ENCODE measurements at places on chromosomes 16 and 17.

- DNase-seq = no peak
Measured at GRCh38 chr16:12551946-12552345, 251.7 kb downstream of the CPPED1 start.

DNA sequence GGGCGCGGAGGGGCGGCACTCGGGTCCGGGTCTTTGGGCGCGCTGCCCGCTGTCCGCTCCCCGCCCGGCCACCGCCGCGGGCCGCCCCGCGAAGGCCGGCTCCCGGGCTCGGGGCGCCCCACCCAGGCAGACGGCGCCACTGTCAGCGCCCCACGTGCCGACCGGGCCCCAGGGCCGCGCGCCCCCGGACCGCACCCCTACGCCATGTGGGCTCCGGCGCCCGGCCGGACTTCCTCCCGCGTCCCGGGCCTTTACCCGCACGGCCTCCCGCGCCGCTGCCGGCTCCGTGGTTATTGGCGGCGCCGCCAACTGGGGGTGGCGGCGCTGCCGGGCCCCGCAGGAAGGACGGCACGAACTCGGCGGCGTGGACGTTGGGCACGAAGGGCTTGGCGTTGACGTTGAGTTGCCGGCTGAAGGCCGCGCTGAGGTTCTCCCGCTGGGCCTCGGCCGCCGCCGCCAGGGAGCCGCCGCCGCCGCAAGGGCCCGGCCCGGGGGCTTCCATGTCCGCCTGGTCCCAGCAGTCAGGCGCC is 577 bp downstream of the GSPT1 start:
- no peak for DNase-seq

- DNase-seq = no peak
Measured at GRCh38 chr16:2821487-2822157, 4.6 kb downstream of the PRSS21 start.

- no peak for DNase-seq
Measured at GRCh38 chr16:46947900-46948547, 25.4 kb downstream of the DNAJA2 start.

DNA sequence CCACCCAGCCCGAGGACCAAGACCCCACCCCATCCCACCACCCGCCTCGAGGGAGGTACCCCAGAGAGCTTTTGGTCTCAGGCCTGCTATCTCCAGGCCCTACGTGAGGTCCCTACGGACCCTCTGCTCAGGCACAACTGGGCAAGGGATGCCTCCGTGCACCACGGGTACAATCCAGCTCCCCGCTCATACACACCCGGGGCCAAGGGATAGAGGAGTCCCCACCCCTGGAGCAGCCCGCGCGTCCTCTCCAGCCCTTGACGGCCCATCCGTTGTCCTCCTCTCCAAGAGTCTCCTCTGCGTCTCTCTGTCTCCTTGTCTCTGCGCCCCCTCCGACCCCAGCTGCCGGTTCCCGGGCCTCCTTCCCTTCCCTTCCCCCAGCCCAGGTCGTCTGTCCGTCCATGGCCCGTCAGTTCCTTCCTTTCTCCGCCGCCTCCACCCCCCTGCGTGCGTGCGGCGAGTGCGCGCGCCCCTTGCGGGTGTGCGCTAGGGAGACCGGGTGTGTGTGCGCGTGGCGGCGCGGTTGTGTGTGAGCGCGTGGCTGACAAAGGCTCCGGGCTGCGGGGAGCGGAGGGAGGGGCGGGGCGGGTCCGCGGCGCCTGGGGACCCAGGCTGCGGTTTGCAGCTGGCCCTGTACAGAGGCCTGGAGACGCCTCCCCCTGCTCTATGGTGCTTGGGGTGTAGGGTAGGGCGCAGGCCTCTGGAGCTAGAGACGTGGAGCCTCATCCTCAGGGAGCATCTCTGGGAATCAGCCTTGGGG is 930 bp downstream of the SPNS2 start:
- no peak for DNase-seq

DNA sequence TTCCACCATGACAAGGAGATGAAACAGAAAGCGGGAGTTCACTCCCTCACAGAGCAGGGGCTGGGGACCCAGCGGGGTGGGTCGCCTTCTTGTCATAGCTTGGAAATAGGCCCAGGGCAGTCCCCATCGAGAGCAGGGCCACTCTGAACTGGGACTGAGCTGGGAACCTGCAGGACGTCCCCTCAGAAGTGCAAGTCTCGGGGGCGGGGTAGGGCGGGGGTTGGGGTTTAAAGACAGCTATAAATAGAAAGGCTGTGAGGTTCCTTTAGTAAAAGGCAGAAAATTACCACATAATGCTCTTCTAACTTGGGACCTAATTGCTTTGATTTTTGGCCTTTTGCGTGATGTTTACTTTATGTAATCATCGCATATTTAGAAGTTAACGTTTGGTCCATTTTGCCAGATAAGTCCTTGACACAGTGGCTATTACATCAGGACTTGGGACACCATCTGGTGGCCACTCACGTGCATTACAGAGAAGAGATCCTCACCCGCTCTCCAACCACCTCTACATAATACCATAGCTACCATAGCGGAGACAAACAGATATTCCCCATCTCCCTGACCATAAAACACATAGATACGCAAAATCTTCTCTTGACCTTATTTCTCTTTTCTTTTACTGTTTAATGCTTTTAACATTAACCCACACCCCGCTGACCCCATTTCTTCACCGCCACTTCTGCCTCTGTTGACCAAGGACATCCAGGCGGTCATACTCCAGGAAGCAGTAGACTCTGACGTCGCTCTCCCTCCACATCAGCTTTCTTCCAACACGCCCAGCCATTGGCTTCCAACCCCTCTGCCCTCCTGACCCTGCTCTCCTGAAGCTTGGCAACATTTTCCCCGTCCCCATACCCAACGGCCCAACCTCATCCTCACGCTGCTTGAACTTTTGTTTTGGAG is 27.5 kb upstream of the PIK3R6 start:
- DNase-seq = peak; percentile 19

GRCh38 chr17:4768298-4768697 is 3.4 kb upstream of the TM4SF5 start:
- DNase-seq = no peak

DNA sequence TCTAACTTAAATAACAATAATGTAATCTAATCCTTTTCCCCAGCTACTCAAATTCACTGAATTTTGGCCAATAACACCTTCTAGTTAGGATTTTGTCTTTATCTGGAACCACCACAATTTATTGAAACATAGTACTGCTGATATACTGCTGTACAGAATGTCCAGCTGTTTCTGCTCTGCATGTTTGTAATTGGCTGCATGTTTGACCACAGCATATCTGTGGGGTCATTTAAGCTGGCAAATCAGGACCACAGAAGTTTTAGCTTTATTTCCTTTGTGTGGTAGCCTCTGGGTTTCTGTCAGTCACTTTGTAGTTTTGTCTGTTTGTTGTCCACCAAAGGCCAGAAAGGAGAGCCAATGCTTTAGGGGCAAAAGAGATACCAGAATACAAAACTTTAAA is 22.2 kb upstream of the RAB11FIP4 start:
- no peak for DNase-seq

- no peak for DNase-seq
Measured at GRCh38 chr17:63181856-63182255, 215.8 kb downstream of the TANC2 start.

GRCh38 chr16:1146409-1146808 is 6.5 kb upstream of the CACNA1H start:
- no peak for DNase-seq

DNA sequence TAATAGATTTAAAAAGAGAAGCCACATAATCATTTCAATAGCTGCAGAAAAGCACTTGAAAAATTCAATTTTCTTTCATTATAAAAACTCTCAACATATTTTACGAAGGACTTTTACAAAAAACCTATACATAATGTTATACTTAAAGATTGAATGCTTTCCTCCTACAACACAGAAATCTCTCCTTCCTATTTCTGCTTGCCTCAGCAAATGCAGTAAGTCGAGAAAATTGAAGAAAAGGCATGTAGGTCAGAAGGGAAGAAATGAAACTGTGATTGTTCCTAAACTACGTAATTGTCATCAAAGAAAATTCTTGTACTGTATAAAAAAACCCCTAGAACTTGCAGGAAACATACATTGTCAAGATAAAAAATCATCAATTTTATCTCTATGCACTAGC is 267.1 kb downstream of the BCAS3 start:
- no peak for DNase-seq

DNA sequence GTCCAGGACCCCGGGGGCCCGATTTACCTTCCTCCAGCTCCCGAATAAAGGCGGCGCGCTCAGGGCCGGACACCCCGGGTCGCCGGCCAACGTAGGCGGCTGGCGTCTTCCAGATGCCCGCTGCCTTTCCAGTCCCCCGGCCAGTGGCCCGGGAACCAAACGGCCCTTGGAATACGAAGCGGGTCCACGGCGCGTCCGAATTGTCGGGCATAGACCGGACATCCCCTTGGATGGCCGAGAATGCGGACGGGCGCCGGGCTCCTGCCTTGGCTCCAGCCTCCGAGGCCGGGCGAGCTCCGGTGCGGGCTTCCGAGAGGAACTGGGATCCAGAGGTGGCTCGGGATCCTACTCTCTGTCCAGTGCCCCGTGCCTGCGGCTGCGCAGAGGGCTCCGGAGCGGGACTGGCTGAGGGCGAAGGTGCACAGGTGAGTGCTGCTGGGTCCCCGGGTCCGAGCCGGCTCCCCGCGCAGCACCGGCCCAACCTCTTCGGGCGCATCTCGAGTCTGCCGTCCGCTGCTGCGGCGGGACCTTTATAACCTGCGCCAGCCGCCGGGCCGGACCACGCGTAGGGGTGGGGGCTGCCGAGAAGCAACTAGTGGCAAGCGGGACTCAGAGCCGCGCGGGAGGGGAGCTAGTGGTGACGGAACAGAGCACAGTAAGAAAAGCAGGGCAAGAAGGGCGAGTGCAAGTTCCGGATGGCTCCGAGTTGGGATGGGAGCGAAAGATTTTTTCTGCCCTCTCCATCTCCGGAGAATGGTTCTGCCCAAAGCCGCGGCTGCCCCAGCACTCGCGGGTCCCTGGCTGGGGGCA is at the start of gene HAP1:
HAP1 (minus strand) TSS at position 505 of the 810 bp plus-strand sequence; CDS start at position 496, 9 bp downstream.
- DNase-seq = no peak
